ENCODE measurements at places on chromosomes 5 and 9.

- no peak for DNase-seq
Measured at GRCh38 chr9:14713187-14713767, 9.3 kb downstream of the CER1 start.

GRCh38 chr5:82884821-82885471 is 192.2 kb downstream of the TMEM167A start:
- no peak for DNase-seq

- peak; percentile 29 for DNase-seq
Measured at GRCh38 chr5:137751869-137752491, 2.2 kb downstream of the HNRNPA0 start.

GRCh38 chr5:114988096-114988495 is 181.6 kb downstream of the TRIM36 start:
- no peak for DNase-seq

GRCh38 chr5:79011219-79011836 is 26.2 kb upstream of the ARSB start:
- no peak for DNase-seq

- DNase-seq = no peak
Measured at GRCh38 chr9:97593960-97594359, 39.2 kb downstream of the TSTD2 start.

GRCh38 chr5:127229185-127229889 is 61.3 kb upstream of the MEGF10 start:
- peak; percentile 73 for DNase-seq

DNA sequence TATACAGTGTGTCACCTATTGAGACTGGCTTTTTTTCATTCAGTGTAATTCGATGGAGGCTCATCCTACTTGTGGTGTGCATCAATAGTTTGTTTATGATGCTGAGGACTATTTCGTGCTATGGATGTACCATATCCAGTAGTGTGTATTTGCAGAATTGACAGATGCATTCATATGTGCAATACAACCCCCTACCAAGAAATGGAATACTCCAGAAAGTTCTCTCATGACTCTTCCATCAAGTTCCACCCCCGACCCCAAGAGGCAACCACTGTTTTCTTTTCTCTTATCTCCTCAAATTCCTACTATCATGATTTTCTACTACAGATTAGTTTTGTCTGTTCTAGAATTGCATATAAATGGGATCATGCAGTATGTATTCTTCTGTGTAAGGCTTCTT is 21.9 kb downstream of the FBXO10 start:
- no peak for DNase-seq

GRCh38 chr5:150081541-150082283 is 4.6 kb downstream of the CSF1R start:
- DNase-seq = peak; percentile 84

- no peak for DNase-seq
Measured at GRCh38 chr9:117344892-117345660, 69.8 kb downstream of the ASTN2 start.

- DNase-seq = no peak
Measured at GRCh38 chr9:3578786-3579185, 53.0 kb upstream of the RFX3 start.

DNA sequence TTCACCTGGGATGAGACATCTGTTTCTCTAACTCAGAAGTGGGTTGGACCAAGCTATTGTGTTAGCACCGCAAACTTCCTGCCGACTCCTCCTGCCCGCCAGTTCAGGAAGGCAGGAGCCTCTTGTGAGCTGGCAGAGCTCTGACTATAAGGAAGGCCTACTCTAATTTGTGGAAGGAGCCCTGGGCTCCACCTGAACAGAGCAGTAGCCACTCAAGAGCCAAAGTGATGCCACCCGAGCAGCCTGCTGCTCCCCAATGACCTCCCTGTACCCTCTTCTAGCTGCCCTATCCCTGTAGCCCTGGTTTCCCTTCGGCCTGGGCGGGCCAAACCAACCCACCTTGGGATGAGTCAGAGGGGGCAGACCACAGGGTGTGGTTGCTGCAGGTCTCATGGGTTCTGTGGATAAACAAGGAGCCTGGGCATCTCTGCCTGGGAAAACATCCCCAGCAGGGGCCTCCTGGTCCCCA is 81.6 kb downstream of the PSD2 start:
- DNase-seq = no peak

GRCh38 chr9:36936498-36936831 is 97.6 kb downstream of the PAX5 start:
- no peak for DNase-seq

DNA sequence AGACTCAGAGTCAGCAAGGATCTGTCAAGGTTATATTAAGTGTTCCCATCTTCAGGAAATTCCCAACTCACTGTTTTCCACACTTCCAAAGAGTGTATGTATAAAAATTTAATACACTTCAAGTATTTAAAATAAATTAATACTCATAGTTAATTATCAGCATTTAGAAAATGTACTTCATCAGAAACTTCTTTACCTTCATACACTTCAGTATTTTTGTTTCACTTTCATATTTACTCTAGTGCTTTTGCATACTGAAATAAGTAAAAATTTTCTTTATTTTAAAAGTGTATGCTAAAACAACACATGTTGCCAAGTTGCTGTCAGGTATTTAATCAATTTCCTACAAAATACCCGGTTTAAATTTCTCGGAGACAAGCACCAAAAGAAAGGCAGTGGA is 16.5 kb downstream of the RICTOR start:
- DNase-seq = no peak

GRCh38 chr5:27906481-27906880 is 868.1 kb upstream of the CDH9 start:
- no peak for DNase-seq

DNA sequence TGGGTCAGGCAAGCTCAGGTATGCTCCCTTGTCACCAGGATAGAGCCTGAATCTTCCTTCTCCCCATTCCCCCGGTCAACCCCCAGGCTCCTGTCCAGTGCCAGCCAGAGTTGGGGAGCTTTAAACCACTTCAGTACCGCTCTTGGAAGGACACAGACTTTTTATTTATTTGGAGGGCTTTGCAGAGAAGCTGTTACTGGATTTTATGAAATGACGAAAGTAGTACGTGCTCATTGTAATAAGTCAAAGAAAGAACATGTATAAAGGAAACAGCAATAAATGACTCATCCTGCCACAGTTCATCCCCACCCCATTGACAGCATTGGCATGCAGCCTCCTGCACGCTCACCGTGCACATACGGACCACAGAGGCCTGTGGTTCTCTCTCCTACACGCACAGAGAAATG is 230.3 kb downstream of the AUH start:
- DNase-seq = no peak
